Keratinocyte (primary cell): ENCODE measurements at places on chromosomes 16 and 17.

- DNase-seq = no peak
These were observed 1.4 kb downstream of the BAIAP2 start for GRCh38 chr17:81036197-81036941.

GRCh38 chr16:21009815-21010214 lies 109.2 kb downstream of the LYRM1 start:
- no peak for DNase-seq

DNA sequence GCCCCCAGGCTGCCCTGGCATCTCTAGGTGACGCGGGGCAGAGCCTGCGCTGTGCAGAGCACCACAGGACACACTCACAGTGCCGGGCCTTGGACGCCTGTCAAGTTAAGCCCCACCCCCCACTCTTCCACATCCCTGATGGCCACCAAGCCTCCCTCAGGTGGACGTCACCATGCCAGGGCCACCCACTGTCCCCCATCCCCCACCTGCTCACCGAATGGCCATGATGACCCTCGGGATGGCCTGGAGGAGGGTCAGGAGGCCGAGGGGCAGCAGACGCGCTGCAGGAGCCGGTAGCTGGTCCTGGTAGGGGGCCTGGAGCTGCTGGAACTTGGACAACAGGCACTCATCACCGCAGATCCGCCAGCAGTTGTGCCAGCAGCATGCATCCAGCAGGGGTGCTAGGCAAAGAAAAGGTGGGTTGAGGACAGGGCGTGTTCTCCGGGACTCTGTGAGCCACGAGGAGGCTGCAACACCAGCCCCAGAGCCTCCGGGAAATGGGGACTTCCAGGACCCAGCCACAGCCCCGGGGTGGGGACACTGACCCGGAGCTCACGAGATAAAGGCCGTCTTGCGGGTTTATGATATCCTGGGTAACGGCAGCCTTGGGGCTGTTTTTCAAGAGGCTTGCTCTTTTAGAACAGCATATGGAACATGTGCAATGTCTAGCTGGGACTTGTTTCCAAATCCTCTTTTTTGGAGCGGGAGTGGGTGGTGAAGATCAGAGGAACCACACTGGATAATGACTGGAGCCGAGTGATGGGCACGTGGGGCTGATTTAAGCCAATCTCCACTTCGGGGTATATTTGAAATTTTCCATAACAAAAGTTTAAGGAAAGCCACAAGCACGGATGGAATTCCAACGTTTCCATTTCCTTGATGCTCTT lies 11.4 kb downstream of the C16orf95 start:
- no peak for DNase-seq

- DNase-seq = no peak
These were observed 48.5 kb downstream of the RBFOX3 start for GRCh38 chr17:79562192-79562930.

DNA sequence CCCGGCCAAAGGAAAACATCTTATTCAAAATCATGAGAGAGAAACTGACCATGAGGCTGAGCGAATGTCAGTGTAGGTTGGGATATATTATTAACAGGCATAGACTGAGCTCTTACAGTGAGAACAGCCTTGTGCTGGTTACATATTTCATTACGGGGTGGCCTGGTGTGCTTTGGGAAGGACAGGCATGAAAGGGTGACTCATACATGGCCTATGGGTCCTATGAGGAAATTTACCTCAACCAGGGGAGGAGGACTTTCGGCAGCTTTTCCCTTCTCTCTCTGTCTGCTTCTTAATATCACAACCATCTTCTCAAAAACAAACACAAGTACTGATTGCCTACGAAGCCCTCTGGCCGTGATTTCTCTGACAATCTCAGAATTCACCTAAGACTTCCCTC lies 579.1 kb downstream of the CDH13 start:
- no peak for DNase-seq

DNA sequence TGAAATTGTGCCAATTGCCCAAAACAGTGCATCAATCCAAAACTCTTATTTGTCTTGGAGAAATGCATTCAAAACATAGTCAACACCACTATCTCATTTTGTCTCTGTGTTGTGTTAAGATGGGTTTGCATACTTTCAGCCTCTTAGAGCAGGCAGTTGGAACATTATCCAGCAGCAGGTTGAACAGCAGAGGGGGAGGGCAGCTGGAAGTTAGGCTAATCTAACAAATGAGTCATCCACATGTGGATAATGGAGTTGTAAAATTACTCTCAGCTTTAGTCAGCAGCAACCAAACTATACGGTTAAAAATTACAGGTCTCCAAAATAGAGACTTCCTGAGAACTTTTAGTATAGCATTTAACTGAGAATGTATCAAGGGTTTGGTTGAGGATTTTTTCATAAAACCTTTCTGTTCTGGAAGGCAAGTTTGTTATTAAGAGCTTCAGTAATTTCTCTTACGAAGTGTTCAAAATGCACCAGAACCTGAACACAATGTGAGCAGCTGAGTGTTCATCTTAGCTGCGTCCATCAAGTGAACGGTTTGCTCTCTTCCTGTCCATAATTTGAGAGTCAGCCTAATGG lies 46.3 kb downstream of the PRKCA start:
- DNase-seq = no peak

GRCh38 chr16:75323198-75323597 lies 71.8 kb upstream of the BCAR1 start:
- peak; percentile 61 for DNase-seq

DNA sequence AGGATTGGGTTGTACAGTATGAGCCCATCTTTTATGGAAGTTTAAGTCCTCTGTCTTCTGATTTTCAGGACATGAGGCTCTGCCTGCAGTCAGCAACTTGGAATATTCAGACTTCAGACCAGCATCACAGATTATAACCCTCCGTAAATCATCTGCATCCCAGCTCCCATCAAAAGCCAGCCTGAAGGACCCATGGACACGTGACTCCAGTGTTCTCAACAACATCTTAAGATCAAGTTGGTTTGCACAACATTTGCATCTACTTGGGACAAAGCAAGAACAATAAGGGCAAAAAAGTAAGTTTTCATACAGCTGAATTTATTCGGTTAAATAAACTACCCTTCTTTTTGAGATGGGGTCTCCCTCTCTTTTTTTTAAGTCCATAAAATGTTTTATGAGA lies 12.7 kb downstream of the TMC5 start:
- no peak for DNase-seq

DNA sequence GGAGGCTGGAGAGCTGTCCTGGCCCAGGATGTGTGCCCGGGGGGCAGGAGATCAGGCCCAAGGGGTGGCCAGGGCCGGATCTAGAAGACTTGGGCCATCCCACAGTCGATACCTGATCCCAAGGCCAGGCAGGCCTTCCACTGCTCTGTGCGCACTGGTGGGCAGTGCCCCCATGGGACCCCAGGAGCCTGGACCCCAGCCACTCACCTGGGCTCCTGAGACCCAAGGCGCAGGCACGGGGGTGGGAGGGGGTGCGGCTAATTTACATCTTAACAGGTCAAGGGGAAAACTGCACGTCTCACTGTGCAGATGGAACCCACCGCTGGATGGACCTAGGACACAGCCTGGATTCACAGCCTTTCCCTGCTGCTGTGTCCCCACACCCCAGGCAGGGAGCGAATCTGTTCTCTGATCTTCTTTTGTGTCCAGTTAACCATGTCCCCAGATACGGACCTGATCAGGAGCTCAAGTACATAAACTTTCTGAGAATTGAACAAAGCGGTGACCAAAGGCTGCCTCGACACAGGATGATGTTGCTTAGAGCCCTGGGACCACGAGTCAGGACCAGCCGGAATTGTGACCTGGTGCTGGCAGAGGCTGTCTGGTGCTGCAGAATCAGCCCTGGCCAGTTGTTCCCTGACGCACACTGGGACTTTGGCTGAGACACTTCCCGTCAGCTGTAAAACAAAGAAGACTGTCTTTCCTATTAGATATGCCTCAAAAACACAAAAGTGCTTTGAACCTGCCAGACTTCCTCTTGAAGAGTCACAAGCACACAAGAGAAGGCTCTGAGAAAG lies 60.6 kb downstream of the TNFRSF13B start:
- no peak for DNase-seq

DNA sequence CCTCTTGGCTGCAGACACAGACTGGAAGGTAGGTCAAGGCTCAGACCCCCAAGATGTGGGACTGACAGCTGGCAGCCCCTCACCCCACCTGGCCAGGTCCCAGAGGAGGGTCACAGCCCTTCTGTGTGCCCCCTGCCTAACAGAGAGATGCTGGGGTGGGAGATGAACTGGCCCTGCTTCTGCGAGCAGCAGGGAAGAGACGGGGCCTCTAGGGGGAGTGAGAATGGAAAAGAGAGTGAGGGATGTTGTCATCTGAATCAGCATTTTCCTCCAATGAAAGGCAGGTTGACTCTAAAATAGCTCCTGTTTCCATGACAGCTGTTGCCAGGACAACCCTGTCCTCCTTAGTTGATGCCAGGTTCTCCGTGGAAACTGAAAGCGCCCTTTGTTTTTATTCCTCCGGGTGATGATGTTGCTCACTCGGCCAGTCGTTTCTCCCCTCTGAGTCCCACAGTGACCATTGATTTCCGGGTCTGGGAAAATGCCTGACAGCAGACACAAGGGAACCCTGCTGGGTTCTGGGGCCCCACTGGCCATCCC lies 4.9 kb upstream of the NDRG4 start:
- no peak for DNase-seq

- no peak for DNase-seq
These were observed 3.7 kb upstream of the STAT5A start for GRCh38 chr17:42284566-42284965.

- DNase-seq = no peak
These were observed 175.5 kb downstream of the SLC39A11 start for GRCh38 chr17:72916991-72917390.

DNA sequence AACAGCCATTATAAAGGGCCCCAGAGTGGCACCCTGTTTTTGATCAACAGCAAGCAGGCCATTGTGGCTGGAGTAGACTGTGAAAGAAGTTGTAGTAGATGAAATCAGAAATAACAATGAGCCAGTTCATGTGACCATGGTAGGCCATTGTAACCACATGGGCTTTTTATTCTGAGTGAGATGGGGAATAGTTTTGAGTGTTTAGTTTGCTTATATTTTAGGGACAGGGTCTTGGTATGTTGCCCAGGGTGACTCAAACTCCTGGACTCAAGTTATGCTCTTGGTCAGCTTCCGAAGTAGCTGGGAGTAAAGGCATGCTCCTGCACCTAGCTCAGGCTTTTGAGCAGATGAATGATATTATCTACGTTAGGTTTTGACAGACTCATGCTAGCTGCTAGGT lies 12.0 kb downstream of the CBFB start:
- DNase-seq = no peak

- no peak for DNase-seq
These were observed 3.1 kb downstream of the TMEM231 start for GRCh38 chr16:75552951-75553350.

DNA sequence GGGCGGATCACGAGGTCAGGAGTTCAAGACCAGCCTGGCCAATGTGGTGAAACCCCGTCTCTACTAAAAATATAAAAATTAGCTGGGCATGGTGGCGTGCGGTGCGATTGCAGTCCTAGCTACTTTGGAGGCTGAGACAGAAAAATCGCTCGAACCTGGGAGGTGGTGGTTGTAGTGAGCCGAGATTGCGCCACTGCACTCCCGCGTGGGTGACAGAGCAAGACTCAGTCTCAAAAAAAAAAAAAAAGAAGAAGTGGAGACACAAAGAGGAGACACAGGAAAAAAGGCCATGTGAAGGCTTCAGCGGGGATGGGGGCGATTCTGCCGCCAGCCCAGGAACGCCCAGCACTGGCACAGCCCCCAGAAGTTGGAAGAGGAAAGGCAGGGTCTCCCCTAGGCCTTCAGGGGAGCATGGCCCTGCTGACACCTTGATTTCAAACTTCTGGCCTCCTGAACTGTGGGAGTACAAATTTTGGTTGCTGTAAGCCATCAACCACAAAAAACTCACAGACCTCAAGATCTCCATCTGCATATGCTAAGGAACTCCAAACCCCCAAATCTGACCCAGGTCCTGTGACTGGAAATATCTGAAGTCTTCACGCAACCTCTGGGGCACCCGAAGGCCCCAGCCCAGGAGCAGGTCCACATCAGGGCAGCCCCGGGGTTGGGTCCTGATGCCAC lies 7.0 kb downstream of the SGSH start:
- no peak for DNase-seq

DNA sequence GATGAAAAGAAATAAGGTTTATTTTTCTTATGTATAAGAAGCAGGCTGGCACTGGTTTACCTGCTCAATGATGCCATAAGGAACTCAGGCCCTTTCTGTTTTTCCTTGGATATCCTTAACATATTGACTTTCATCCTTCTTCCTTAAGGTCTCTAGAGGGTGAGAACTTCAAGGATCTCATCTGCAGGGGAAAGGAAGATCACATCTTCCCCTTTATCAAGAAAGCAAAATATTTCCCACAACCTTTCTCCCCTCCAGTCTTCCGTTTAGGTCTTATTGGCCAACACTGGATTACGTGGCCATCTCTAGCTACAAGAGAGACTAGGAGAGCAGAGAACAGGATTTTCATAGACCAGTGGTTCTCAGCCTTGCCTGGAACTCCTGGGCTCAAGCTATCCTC lies 4.2 kb upstream of the TBX4 start:
- no peak for DNase-seq

DNA sequence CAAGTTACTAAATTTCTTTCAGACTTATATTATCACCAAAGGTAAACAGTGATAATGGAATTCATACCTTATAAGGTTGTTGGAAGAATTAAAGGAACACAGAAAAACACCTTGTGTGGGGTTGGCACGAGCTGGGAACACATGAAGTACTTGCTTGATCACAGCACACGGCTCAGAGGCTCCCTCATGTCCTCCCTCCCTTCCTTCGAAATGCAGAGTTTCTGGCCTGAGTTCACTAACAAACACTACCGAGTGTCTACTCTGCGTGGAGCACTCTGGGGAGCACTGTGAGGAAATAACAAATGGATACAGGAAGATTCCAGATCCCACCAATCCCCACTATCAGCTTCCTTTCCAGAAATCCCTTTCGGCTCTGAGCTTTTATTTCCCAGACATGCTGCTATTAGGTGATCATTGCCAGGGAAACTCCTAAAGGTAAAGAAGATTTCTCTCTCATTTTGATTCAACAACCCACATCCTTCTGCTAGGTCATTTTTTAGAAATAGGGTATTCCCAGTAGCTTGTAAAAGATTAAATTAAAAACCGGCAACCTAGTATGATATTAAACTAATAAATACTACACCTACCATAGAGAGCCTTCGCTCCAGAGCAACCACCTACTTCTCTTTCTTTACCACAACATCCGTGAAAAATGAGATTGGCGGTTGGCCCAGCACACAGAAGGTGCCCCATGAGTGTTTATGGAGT lies 6.1 kb upstream of the HNF1B start:
- DNase-seq = no peak

- DNase-seq = no peak
These were observed 242.2 kb downstream of the SHISA9 start for GRCh38 chr16:13143551-13143950.

- DNase-seq = no peak
These were observed 35.2 kb upstream of the TBX2 start for GRCh38 chr17:61364463-61364846.

- no peak for DNase-seq
These were observed 308.9 kb upstream of the MON1B start for GRCh38 chr16:76882105-76882504.

GRCh38 chr17:61928101-61928436 lies 287 bp upstream of the INTS2 start:
- no peak for DNase-seq

GRCh38 chr17:77295241-77295853 lies 154.6 kb downstream of the SEC14L1 start:
- DNase-seq = no peak
